CD4-positive, alpha-beta T cell (primary cell): ENCODE measurements at places on chromosomes 4 and X.

DNA sequence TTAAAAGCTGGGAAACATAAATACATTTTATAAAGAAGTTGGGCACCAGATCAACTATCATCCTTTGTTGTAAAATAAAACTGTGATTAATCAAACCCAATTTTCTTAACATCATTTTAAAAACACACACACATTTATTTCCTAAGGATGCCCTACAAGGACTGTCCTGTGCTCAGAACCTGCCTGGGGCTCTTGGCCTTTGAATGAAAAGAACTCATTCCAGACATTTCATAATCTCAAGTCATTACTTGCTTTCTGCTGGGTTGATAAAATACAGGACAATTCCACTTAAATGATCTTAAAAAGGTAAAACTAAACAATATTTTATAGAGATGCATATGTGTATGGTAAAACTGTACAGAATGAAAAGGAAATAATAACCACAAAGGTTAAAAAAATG is 2.8 kb downstream of the SH3D19 start:
- DNase-seq = no peak

DNA sequence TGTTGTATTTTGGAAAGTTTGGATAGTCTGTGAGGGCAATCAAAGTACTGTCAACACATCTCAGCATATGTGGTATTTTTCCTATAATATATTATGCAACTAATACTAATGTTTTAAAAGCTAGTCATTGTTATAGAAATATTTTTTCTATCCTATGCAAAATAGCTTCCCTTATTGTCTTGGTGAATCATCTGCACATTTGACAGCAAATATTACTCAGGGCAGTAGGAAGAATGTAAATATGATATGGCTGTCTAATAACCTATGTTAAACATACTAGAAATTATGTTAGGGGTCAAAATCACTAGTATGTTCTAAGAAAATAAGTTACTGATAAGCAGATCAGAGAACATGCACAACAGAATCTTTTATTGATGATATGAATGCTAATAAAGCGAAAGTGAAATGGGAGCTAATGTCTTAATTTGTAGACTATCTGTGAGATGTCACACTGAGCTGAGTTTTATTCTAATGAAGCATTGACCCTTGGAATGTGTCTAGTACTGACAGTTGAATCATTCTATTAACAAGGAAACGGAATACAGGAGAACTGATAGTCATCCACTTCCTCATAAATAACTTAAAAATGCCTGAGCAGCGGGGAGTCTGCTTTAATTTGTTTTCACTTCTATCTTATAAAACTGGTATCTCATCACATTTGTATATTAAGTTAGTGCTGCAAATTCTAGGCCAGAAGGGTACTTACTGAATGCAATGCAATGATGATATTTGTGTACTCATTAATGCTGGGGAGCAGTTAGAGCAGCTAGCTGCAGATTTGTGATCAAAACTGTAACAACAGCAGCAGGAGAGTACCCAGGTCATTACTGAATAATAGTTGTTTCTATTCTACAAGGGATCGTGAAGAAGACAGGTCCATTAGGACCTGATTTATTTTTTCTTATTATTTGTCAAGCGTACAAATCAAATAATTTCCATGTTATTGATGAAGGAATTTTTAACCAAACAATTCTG is 440.3 kb upstream of the AADAT start:
- DNase-seq = no peak

DNA sequence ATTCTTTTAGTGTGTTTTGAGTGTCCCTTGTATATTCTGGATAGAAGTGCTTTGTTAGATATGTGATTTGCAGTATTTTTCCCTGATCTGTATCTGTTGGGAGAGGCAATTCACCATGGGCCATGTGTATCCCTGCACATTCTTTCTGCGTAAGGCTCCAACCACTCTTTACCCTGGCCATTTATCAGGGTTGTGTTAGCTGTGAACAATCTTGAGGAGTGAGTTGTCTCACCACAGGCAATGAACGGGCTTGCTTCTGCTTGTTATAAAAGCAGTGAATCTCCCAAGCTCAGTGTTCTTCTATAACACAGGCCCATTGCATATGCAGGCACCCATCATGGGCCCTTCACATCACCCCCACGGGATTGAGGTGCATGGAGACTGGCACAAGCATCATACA is 18.9 kb upstream of the SMIM10 start:
- DNase-seq = no peak

GRCh38 chrX:69314436-69315348 is 149.4 kb upstream of the PJA1 start:
- DNase-seq = no peak
